CD4-positive, alpha-beta T cell treated with Interleukin-12 subunit alpha and Interleukin-12 subunit beta, for 1 hour (primary cell): ENCODE measurements at places on chromosomes 5 and 9.

- no peak for DNase-seq
Observed at GRCh38 chr5:1331861-1332405, 13.0 kb downstream of the CLPTM1L start.

DNA sequence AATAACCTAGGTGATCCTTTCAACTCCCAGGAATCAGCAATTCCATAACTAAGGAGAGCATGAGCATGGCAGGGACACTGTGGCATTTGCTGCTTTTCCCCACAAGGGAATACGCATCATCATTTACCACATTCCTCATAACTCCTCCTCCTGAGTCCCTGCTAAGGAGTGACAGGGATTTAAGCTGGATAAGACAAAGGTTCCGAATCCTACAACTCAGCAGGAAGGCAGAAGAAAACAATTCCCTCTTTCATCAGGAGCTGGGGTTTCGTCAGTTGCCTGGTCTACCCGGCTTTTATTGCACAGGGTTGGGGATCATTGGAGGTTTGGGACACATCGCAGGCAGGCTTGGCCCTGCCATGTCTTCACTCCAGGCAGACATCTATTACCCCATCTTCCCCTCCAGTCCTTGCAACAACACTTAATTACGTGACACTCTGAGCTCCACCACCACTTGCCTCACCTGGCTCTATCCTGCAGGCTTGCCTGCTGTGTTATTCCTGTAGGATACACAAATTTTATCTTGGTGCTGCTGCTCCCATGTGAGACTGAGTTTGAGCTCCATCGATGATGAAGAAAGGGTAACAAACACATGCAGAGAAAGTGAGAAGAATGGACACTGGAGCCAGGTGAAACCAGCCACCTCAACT, 563.0 kb upstream of the KLF4 start:
- DNase-seq, result no peak

DNA sequence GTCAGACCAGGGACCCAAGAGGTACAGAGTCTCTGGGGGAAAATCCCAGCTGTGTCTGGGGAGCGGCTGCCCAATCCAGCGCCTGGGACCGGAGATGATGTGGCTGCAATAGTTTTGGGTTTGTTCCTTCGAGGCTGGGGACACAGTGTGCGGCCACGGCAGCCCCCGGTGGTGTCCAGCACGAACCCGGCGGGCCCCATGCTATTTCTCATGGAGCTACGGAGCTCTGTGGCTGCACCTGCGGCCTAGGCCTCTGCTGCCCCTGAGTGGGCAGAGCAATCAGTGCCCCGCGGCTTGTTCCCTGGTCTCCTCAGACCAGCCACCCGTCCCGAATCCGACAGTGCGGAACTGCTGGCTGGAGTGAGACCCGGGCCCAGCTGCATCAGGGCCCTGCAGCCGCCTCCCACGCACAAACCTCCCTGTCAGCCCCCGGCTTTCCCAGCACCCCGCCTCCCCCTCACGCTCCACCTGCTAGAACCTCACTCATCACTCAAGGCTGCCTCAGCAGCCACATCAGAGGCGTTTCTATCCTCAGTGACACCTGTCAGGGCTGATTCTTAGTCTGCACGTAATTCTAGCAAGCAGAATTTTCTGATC, 29.0 kb downstream of the SARDH start:
- DNase-seq, result peak; percentile 53

GRCh38 chr9:71685394-71685793, 82.9 kb downstream of the CEMIP2 start:
- DNase-seq, result peak; percentile 65

GRCh38 chr9:96100385-96101300, 201.3 kb downstream of the HSD17B3 start:
- no peak for DNase-seq

GRCh38 chr5:143657647-143658285, 154.2 kb upstream of the HMHB1 start:
- no peak for DNase-seq

GRCh38 chr5:58629271-58630159, 46.6 kb downstream of the RAB3C start:
- DNase-seq, result no peak

- DNase-seq, result no peak
Observed at GRCh38 chr9:14103115-14103514, 210.8 kb downstream of the NFIB start.

GRCh38 chr5:131406975-131407638, 143.3 kb downstream of the CDC42SE2 start:
- DNase-seq, result no peak

- no peak for DNase-seq
Observed at GRCh38 chr9:35548571-35548970, 56.5 kb upstream of the TESK1 start.

- no peak for DNase-seq
Observed at GRCh38 chr5:135609981-135610380, 31.2 kb upstream of the CXCL14 start.

DNA sequence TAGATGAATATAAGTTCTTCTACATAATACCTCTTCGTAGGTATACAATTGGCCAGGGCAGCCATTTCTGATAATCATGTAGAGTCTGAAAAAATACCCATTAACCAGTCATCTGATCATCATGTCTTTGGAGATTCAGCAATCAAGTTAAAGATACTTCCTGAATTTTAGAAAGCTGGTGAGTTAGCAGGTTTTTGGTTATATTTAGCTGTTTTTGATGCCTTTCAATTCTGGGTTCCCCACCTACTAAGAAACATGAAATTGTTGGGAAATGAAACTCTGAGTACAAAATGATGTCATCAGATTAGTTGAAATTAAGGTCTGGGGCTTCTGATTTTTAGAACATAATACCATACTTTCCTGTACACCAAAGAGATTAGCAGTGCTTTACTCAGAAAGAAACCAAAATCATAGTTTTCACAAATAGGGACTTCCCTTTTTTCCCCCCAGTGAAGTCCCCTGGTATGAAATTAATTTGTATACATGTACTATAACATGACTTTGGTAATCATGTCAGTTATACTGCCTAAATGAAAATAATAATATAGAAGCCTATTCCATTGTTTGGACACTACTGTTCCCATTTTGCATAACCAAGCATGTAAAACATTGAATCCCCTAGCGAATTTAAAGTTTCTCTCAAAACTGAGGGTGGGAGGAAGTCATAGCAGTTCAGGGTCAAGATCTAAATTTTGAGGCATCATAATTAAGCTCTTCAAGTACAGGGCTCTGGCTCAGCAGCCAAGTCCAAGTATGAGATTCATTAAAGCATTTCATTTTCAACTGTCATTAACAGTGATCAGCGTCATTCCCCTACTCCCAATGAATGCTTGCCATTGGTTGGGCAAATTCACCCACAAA, 17.9 kb downstream of the PRLR start:
- DNase-seq, result no peak

GRCh38 chr9:127341152-127341551, 55.8 kb upstream of the SLC2A8 start:
- DNase-seq, result no peak

DNA sequence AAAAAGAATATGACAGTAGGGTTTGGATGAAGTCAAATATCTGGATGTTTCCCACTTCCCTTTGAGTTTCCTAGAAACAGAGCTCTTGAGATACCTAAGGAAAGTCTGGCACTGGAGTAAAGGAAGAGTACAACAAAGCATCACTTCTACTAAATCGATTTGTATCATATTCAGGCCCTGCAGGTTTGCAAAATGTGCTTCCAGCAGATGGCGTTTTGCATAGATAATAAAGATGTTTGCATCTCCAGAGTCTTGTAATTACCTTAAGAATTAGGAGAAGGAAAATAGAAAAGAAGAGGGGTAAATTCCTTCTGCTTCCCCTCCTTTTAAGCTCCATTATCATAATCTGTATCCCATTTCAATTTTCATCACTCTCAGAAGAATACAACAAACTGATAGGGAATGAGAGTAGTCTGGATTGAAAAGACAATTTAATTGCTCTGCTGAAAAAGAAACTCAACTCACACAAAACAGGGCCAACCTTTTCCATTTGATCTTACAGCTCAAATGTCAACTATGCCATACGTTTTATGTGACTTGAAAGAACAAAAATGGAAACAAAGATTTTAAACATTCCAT, 380.4 kb downstream of the PTPRD start:
- no peak for DNase-seq

DNA sequence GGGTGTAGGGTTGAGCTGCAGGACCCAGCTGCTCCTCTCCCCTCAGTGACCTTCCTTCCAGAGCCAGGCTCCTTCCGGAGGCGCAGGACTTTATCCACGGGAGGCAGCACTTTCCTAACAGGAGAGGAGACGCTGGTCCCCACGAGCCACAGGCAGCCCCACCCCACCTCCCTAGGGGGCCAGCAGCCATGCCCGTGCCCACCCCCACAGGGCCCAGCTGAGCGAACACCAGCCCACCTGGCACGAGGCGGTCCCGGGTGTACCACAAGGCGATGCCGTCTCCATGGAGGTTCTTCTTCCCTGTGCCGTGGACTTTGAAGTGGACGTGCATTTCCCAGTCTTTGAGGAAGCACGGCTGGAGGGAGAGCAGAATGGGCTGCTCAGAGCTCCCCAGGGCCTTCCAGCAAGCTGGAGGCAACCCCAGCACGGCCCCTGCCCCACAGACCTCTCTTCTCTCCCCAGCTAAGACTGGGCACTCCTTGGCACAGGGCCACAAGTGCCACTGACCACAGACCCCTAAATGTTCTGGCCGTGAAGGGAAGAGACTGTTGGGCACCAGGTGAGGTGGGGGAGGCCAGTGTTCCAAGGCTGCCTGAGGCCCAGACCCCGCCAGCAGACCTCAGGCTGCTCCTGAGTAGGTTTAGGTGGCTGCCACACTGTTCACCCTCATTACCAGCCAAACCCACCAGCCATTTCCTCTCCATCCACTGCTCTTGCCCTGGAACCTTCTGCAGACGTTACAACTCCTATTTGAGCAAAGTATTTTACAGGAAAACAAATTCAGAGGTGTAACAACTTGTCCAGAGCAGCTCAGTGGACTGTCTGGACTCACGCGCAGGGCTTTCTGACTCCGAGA, 13.0 kb downstream of the LMAN2 start:
- DNase-seq, result no peak

DNA sequence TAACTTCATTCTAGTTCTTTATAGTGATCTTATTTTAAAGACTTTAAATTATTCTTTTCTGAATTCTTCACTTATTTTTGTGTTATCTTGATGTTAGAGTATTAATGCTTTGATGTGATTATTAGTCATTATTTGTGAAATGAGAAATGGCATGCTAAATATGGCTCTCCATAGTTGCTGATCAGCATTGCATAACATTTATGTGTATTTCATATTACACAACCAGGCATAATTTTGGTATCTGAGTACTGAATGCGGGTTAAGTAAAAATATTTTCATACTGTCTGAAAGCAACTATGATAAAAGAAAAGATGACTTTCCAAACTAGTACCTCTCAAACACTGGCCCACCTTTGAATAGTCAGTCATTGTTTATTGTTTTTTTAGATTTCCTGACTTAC, 41.1 kb upstream of the CCNH start:
- DNase-seq, result no peak

DNA sequence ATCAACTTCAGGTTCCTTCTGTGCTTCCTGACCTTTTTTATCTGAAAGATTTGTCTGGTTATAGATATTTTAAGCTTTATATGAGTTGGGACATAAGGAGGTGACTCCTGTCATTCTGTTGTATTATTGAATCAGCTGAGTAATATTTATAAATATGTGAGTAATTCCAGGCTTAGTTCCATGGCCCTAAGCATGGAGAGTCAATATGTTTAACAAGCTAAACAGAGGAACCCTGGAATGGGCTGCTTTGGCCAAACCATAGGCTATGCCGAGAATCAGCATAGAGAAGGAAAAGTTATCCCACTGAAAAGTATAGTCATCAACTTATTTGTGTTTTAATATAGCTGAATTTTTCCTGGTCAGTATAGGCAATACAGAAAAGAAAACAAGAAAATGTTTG, 7.2 kb upstream of the EIF4EBP3 start:
- DNase-seq, result no peak

DNA sequence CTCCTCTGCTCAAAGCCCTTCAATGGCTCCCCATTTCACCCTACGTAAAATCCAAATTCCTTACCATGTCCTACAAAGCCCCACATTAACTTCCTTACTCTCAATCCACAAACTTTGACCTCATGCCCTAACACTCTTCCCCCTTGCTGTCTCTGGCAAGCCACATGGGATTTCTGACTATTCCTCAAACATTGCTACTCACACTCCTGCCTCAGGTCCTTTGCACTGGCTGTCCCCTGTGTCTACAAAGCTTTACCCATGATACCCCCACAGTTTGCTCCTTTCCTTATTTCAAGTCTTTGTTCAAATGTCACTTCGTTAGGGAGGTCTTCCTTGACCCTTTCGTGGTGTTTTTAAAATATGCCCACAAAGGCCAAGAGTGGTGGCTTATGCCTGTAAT, 40.4 kb upstream of the MATR3 start:
- no peak for DNase-seq

DNA sequence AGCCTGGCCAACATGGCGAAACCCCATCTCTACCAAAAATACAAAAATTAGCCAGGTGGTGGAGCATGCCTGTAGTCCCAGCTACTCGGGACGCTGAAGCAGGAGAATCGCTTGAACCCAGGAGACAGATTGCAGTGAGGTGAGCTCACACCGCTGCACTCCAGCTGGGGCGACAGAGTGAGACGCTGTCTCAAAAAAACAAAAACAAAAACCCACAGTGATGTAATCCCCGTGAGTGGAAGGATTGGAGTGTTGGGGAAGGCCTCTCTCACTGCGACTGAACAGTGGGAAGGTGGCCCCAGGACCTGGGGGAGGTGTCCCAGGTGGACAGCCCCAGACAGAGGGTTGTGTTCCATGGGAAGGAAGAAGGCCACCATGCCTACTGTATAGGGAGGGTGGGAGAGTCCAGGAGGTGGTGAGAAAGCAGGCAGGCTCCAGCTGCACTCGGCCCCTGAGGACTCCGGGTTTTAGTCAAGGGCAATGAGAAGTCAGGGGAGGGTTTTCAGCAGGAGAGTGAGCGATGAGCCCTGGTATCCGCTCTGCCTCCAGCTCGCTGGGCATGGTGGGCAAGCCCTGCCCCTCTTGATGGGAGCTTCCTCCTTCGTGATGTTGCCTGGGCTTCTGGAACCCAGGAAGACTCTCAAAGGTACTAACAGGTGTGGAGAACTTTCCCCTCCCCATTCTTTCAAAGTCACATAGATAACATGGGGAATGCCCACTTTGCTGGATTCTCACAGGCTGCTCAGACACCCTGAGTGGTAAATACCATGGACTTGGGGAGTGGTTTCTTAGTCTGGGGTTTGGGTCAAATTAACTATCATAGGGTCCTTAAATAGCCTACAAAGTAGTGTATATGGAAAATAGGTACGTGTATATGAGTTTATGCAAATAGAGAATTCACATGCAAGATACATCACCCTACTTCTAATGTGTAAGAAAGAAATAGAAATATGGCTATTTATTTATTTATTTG, 74.7 kb downstream of the PPARGC1B start:
- no peak for DNase-seq

DNA sequence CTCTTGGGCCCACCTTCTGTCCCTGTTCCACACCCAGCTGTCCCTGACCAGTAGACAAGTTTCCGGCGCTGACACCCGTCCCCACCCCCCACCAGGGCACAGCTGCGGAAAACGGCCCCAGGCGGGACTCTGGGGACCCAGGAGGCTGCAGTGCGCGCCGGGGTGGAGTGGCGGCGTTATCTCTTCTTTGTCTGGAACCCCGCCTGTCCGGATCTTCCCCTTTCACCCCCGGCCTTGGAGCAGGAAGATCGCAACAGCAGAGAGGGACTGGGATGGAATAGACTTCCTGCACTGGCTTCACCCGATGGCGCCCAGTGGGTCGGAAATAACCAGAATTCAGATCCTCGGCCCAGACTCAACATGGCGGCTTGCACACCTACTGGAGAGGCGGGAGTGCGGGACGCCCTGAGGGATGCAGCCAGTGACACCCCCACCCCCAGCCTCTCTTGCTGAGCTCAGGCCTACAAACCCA, 4.7 kb downstream of the PAX5 start:
- DNase-seq, result no peak

GRCh38 chr5:8865266-8865665, 680.6 kb downstream of the SEMA5A start:
- DNase-seq, result no peak
